ENCODE measurements at places on chromosomes 1 and 21.

GRCh38 chr1:150008699-150009098, 1.8 kb downstream of the OTUD7B start:
- DNase-seq = no peak

GRCh38 chr1:58929671-58930325, 146.0 kb upstream of the JUN start:
- DNase-seq = no peak

- no peak for DNase-seq
Measured at GRCh38 chr1:236465231-236465958, 58.4 kb upstream of the LGALS8 start.

- no peak for DNase-seq
Measured at GRCh38 chr1:213783893-213784292, 203.9 kb upstream of the PROX1 start.
